Upper lobe of right lung (tissue), 1 donor: ENCODE measurements at places on chromosomes 13 and 19.
A peak's percentile ranks its signal among the peaks of the same experiment; 100 is the strongest.

DNA sequence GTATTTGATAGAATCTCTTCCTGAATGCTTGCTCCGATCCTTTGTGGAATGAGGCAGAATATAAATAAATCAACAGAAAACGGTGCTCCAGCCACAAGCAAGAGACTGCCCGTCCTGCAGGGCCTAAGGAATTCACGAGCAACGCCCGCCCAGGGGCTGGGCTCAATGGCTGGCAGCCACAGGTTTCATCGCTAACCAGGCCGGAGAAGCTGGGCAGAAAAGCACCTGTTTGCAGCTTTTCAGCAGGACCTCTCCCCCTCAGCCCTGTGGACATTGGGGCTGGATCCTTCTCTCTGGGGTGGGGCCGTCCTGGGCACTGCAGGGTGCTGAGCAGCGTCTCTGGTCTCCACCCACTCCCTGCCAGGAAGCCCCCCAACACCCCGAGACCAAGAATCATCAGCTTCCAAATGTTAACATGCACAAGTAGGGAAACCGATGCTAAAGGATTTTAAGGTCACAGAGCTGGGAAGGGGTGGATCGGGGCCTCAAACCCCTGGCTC, 102.5 kb downstream of the GADD45B start:
- DNase-seq: peak; percentile 71

- no peak for DNase-seq
Measured at GRCh38 chr19:55147545-55148251, 1.3 kb downstream of the TNNT1 start.

GRCh38 chr19:43700395-43701000, 15.4 kb upstream of the IRGC start:
- DNase-seq: no peak

- DNase-seq: no peak
Measured at GRCh38 chr13:98262292-98262691, 85.2 kb upstream of the RNF113B start.

DNA sequence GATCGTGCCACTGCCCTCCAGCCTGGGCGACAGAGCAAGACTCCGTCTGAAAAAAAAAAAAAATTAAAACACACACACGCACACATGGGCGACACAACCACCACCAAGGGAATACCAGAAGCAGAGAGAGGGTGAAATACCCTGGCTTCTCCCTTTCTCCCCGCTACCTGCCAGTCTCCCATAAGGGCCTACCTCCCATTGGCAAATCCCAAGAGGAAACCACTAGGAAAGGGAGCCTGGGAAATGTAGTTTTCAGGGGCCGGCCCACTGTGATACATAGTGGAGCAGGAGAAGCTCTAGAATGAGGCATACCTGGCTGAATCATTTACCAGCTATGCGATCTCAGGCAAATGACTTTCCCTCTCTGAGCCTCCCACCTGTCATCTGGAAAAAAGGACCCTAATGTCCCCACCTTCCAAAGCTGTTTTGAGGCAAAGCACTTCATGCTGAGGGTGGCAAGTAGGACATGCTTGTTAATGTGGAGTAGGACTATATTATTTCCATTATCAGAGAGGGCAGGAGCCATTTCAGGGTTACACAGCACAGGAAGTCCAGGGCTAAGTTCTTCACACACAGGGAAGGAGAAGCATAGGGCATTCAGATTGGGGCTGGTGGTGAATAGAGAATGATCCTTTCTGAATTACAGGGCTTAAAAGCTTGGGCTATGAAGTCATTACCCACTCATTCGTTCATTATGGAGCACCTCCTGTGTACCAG, 14.3 kb upstream of the HNRNPUL1 start:
- DNase-seq: no peak

- no peak for DNase-seq
Measured at GRCh38 chr19:5138606-5139582, 170.0 kb downstream of the KDM4B start.

- peak; percentile 77 for DNase-seq
Measured at GRCh38 chr19:46859637-46860124, 1.1 kb upstream of the ARHGAP35 start.

DNA sequence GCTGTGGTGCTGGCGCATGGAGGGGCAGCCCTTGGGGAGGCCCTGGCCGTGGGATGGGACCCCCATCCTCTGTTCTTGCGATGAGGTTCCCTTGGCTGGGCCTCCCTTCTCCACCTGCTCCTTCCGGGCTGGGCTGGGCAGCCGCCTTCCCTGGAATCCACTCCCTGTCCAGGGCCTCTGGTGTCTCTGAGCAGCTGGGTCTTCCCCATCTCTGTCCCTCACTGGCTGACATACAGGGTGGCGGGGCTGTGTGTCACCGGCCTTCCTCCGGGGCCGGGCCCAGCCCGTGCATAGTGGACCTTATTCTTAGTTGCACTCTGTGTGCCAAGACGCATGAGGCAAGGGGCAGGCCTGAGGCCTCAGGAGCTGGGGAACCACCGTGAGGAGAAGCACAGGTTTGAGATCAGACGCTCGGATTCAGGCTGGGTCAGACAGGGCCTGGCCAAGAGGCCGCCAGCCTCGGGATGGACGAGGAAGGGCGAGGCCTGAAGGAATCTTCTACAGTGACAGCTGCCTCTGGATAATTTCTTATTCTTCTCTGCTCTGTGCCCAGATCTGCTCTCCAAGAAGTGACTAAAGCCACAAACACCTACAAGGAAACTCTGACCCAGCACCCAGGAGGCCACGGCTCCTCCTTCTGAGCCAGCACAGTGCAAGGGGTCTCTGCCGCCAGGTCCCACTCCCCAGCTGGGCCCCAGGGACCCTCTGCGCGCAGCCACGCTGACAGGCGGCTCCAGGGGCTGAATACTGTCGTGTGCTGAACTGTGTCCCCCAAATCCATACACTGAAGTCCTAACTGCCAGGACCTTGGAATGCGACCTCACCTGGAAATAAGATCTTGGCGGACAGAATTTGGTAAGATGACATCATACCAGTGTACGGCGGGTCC, 11.0 kb downstream of the SGTA start:
- DNase-seq: no peak

DNA sequence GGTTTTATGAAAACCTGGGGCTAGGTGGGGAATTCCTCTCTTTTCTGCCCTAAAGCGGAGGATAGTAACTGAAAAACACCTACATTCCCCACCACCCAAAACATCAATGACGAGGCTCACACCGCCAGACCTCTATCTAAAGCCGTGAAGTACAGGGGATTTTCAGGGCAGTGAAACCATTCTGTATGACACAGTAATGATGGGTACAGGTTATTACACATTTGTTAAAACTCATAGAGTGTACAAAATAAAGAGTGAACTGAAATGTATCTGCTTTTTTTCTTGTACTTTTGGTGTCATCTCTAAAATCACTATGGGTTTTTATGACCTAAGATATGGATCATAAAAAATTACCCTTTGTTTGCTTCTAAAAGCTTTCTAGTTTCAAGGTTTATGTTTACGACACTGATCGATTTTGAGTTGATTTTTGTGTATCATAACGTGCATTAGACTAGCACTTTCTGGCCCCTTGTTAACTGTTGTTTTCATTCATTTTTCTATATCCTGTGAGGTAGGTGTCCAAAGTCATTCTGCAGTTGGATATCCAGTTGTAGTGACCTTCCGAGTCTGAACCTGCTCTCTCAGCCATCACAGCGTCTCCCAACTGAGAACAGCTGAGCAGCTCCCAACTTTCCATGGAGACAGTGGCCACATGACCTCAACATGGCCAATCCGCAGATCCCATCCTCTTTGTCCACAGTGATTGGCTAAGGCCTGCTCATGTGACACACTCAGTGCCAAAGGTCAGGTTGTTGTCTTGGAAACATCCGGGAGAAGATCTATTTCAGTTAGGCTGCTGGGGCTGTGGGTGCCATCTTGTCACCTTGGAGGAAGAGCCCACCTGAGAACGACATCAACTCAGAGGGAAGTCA, 10.3 kb downstream of the MBD3L2B start:
- no peak for DNase-seq

- no peak for DNase-seq
Measured at GRCh38 chr19:39168258-39169142, 28.3 kb upstream of the NCCRP1 start.

- DNase-seq: peak; percentile 71
Measured at GRCh38 chr19:42132030-42132628, at the start of gene POU2F2. POU2F2 (minus strand) TSS chr19:42132446; CDS start chr19:42132411, 35 bp downstream.

GRCh38 chr13:110509971-110510786, 51.3 kb downstream of the RAB20 start:
- DNase-seq: no peak

GRCh38 chr19:35903550-35904179, 1.3 kb downstream of the HCST start:
- peak; percentile 94 for DNase-seq

DNA sequence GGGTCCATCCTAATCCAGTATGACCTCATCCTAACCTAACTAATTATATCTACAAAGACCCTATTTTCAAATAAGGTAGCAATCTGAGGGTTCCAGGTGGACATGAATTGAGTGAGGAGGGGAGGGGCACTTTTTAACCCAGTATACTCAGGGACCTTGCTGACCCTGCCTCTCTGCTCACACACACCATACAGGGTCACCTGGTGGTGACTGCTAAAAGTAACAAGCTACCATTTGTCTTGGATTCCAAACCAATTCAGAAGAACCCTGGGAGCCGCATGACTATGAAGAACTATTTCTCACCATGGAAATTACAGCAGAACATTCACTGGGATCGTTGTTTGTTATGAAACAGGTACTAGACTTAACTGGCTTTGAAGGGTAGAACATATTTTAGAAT, 151.9 kb downstream of the LACC1 start:
- no peak for DNase-seq

DNA sequence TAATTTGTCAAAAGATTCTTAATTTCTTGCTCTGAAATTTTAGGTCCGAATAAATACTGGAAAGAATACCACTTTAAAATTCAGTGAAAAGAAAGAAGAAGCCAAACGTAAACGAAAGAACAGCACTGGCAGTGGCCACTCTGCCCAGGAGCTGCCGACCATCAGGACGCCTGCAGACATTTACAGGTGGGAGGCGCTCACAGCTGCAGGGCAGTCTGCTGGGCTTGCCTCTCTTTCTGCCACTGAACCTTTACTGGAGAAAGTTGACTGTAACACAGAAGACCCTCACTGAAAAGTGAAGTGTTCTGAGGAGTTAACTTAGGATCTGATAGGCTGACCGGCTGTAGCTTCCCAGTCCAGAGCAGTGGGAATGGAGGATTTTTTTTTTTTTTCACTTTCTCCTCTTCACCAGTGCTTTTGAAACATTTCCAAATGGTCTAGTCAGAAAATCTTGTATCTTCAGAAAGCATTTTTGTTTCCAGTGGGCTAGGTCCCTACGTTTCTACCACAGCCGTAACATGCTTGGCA, 69.1 kb downstream of the URI1 start:
- no peak for DNase-seq

- DNase-seq: no peak
Measured at GRCh38 chr13:49071341-49071937, 95.7 kb downstream of the FNDC3A start.

DNA sequence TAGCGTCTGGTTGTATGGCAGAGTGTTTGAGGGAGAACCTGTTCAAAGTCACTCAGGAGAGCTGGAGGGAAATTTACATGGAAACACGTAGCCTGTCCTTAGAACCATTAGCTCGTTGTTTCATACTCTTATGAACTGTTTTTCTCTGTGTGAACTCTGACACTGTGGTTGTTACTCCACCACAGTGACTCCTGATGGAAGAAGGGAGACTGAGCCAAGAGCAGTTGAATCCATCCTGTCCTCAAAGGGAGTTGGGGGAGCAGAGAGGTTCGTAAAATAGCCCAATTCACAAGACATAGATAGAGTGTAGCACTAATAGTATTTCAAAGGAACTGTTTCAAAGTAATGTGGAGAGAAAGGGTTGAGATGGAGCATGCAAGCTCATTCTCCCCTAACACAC, 964.8 kb downstream of the PCDH9 start:
- no peak for DNase-seq

GRCh38 chr19:18809149-18809868, 18.2 kb upstream of the COMP start:
- DNase-seq: no peak

DNA sequence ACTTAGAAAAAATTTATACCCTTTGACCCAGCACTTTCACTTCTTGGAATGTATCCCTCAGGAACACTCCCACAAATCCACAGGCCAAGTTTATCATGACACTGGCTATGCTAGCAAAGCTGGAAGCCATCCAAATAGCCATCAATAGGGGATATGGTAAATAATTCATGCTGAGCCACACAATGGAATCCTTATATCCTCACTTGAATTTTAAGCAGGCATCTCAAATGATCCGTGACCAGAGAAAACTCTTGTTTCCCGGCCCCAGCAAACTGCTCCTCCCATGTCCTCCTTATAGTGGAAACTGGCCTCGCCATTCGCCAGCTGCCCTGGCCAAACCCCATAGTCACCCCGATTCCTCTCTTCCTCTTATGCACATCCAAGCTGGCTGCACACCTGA, 37.6 kb downstream of the GRIK5 start:
- no peak for DNase-seq

- peak; percentile 83 for DNase-seq
Measured at GRCh38 chr19:6720369-6721137, at the start of gene C3. C3 (minus strand) TSS chr19:6720650; CDS start chr19:6720589, 61 bp downstream.

DNA sequence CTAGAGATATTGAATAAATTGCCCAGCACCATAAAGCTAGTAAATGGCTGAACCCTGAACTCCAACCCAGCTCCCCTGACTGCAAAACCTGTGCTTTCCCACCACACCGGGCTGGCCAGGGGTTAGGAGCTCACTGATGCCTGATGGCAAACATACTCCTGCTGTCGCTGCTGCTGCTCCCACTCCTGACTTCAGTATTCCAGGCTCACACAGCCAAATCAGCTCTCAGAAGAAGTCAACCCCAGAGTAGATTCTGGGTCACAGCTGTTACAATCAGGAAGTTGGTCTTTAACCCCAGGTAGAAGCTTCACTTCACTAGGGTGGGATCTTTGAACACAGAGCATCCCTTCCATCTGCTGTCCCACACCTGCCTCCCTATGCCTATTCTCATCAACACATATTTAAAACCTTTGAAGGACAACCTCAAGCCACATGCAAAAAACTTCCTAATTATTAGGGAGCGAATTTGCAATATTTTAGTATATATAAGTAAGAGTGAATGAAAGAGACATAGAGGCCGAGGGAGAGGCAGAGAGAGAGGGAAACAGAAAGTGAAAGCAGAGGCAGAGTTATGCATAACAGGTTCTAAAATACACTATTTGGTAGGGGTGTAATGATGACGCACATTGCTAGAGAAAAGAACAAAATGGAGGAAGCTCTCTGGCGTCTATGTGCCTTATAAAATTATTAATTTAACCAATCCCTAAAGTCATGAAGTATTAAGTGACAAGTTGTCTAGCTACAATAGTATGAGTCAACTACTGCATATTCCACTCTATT, 99.4 kb upstream of the SERP2 start:
- no peak for DNase-seq
